Neural crest cell (in vitro differentiated cells): ENCODE measurements at places on chromosomes 3 and 15. TPM values are rescaled to one million over a fixed set of nuclear protein-coding genes. Genes with fewer than 3 reads are reported as not detected.

TIMP4 gene
- total RNA-seq, result 0.75 and 1.1 TPM in 2 replicates

CCR9 gene
- total RNA-seq, result not detected in 2 replicates

CNTN6 gene
- 0.48 and 0.82 TPM in 2 replicates for total RNA-seq

SLC28A2 gene
- not detected in 2 replicates for total RNA-seq

ULK3 gene
- 48.4 TPM in 2 replicates for total RNA-seq

ESYT3 gene
- total RNA-seq, result 0.44 and 1.1 TPM in 2 replicates

PIF1 gene
- total RNA-seq, result 53.2 and 62.7 TPM in 2 replicates

SPSB4 gene
- 33.2 and 35.1 TPM in 2 replicates for total RNA-seq

GP5 gene
- 0.09 TPM in 1 of 2 replicates, not detected in the other for total RNA-seq

SMCO1 gene
- total RNA-seq, result not detected in 2 replicates

ACP3 gene
- not detected in 2 replicates for total RNA-seq

ENTPD3 gene
- total RNA-seq, result not detected in 2 replicates

NMB gene
- total RNA-seq, result 4.0 and 4.9 TPM in 2 replicates

SETD2 gene
- total RNA-seq, result 52.7 and 56.1 TPM in 2 replicates

KNL1 gene
- total RNA-seq, result 33.4 and 35.3 TPM in 2 replicates

AADAC gene
- total RNA-seq, result not detected in 2 replicates

MAP4 gene
- 141 and 150 TPM in 2 replicates for total RNA-seq

BDH1 gene
- 28.7 and 32.2 TPM in 2 replicates for total RNA-seq

ZIC1 gene
- total RNA-seq, result 54.3 and 64.5 TPM in 2 replicates

GALK2 gene
- total RNA-seq, result 21.3 and 21.7 TPM in 2 replicates

TM4SF4 gene
- not detected in 2 replicates for total RNA-seq

LRRC49 gene
- 20.2 and 20.9 TPM in 2 replicates for total RNA-seq

MYZAP gene
- 0.28 TPM in 1 of 2 replicates, not detected in the other for total RNA-seq

C15orf62 gene
- total RNA-seq, result 0.44 and 0.61 TPM in 2 replicates

C2CD4A gene
- total RNA-seq, result not detected in 2 replicates
